Cardiac muscle cell (in vitro differentiated cells and primary cell): ENCODE measurements at places on chromosomes 3 and 15. TPM values are rescaled to one million over a fixed set of nuclear protein-coding genes. Genes with fewer than 3 reads are reported as not detected.

Gene MNS1
- polyA plus RNA-seq: 0.91 and 1.4 TPM in 2 replicates

- no peaks in the 10 kb centered on the region for H3K4me1 ChIP-seq
- H3K4me3 ChIP-seq: no peak overlapping the region
- H3K27ac ChIP-seq: no peak overlapping the region
- H3K27me3 ChIP-seq: no peaks in the 10 kb centered on the region
Measured at GRCh38 chr3:77780278-77780996, 740.5 kb downstream of the ROBO2 start.

Gene KCNMB2
- 0.89 TPM in 1 of 2 replicates, not detected in the other for polyA plus RNA-seq

DNA sequence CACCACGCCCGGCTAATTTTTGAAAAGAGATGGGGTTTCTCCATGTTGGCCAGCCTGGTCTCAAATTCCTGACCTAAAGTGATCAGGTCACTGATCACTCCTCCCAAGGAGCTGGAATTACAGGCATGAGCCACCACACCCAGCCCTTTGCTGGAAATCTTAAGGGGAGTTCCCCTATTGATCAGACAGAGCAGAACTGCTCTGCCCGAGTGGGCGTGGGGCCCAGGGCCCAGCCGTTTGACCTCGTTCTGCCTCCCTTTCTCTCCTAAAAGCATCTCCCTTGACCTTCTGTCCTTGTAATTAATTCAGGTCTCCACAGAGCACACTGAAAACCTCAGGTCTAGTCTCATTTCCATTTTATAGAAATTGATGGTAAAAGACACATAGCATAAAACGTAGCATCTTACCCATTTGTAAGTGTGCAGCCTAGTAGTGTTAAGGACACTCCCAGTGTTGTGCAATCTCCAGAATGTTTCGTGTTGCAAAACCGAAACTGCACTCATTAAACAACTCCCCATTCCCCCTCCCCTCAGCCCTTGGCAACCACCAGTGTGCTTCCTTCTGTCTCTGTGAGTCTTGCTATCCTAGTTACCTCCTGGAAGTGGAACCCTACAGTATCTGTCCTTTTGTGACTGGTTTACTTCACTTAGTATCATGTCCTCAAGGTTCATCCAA lies 89.3 kb downstream of the SLCO3A1 start:
- no peaks in the 10 kb centered on the region for H3K36me3 ChIP-seq
- H3K4me1 ChIP-seq: peaks cover 64% of the 10 kb centered on the region
- DNase-seq: peak; percentile 97

Gene CADPS
- 49.2 and 53.9 TPM in 2 replicates for polyA plus RNA-seq

GRCh38 chr3:177835008-177835407 lies 637.7 kb upstream of the TBL1XR1 start:
- peak; percentile 86 for DNase-seq
- no peaks in the 10 kb centered on the region for H3K36me3 ChIP-seq
- H3K27ac ChIP-seq: no peak overlapping the region
- H3K4me1 ChIP-seq: no peaks in the 10 kb centered on the region
